ENCODE measurements at places on chromosomes 3 and 15.

- DNase-seq, result no peak
Observed at GRCh38 chr3:58419780-58420507, 13.7 kb downstream of the PDHB start.

GRCh38 chr3:48636149-48636655 lies 941 bp upstream of the SLC26A6 start:
- DNase-seq, result no peak

GRCh38 chr3:103009609-103010008 lies 574.8 kb downstream of the ZPLD1 start:
- no peak for DNase-seq

DNA sequence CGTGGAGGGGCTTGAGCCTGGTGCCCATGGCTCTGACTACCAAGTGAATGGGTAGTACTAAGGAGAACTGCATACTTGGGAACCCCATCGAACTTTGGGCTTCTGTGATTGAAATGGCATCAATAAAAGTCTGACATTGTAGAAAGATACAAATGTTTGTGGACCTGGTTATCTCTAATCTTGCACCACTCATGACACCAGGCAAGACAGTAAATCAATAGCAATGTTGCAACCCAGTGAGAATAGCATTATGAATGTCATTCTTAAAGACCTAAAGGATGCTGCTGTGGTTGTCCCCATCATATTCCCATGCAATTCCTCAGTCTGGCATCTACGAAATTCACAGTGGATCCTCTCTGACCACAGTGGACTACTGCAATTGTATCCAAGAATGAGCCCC lies 233.6 kb upstream of the LYSMD4 start:
- DNase-seq, result no peak

- no peak for DNase-seq
Observed at GRCh38 chr3:56987238-56987895, 73.1 kb upstream of the SPATA12 start.

DNA sequence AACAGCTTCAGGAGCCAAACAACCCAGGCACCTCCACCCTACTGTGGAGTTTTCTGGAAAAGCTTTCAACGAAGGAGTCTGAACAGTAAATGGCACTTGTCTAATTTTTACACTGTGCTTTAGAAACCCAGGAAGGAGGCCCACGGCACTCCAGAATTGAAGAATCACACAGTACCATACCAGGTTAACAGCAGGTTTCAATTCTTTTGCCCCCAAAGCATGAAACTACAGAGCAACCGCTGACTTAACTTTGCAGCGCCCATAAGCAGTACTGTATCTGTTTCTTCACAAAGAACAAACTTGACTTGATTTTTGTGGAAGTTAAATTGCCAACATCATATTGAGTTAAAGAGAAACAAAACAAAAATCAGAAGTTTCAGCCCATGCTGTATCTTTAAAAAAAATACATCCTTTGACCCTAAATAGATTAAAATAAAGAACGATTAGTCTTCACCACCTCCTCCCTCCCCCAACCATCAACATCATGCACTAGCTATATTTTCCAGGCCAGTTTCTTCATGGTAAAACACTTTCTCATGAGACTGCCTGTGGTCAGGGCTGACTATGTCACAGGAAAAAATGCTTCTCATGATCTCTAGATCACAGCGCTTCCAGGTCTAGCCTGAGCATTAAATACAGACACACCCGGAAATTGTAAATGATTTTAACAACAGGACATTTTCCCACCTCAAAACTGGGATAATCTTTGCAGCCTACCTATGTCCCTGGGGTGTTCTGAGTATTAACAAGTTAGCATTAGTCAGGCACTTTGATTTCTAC lies 456.3 kb downstream of the FOXP1 start:
- no peak for DNase-seq

GRCh38 chr3:33146791-33147445 lies 33.1 kb downstream of the CRTAP start:
- DNase-seq, result no peak

DNA sequence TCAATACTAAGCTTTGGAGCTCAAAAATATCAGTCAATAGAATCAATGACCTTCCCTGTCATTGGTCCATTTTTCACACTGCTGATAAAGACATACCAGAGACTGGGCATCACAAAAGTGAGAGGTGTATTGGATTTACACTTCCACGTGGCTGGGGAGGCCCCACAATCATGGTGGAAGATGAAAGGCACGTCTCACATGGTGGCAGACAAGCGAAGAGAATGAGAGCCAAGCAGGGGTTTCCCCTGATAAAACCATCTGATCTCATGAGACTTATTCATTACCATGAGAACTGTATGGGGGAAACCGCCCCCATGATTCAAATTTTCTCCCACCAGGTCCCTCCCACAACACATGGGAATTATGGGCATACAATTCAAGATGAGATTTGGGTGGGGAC lies 81.9 kb downstream of the ANXA2 start:
- DNase-seq, result no peak

DNA sequence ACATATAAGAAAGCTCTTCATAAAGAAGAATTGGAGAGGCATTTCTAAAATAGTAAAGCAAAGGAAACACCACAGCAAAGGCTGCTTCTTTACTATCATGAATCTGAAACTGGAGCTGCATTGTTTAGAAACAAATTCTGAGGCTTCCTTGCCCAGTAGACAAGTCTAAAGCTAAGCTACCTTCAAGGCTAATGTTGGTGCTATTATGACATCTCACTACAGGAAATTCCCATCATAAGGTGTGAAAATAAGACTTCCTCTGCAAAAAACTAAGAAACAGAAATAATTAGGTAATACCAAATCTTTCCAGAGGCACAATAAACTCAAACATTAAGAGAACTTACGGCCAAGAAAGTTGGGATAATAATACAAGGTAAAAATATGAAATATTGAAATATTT lies 89.9 kb upstream of the P3H2 start:
- no peak for DNase-seq

GRCh38 chr15:63967616-63968015 lies 78.7 kb downstream of the DAPK2 start:
- no peak for DNase-seq

DNA sequence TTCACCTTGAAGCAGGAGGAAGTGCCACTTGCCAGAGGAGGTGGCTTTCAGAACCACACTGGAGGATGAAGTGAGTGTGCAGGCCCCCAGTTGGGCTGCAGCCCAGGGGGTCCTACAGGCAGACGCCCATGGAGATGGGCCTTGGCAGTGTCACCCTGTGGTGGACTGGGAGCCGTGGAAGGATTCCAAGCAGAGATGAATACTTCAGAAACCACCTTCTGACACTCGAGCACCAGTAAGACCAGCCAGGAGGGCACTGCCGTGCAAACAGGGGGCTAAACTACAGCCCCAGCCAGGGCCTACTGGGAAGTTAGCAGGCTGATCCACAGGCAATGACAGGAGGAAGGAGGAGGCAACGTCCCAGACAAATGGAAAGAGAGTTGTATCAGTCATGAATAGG lies 55.4 kb downstream of the VGLL4 start:
- no peak for DNase-seq

GRCh38 chr3:172038798-172039435 lies 461 bp upstream of the FNDC3B start:
- DNase-seq, result no peak

DNA sequence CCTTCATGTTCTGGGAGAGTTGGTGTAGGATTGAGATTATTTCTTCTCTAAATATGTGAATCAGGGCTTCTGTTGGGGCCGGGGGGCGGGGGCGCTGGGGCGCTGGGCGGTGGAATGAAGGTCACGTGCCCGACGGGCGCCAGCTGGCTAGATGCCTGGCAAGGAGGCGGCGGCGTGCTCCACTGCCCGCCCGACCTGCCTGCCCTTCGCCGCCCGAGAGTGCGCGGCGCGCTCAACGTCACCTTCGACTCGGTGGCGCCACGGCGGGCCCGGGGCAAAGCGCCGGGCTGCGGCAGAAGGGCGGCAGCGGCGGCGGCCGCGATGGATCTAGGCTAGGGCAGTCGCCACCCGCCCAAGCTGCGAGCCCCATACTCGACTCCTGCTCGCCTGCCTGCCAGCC lies 47.0 kb upstream of the LHFPL4 start:
- peak; percentile 16 for DNase-seq

- DNase-seq, result peak; percentile 72
Observed at GRCh38 chr3:50121072-50122032, 32.6 kb downstream of the RBM5 start.

DNA sequence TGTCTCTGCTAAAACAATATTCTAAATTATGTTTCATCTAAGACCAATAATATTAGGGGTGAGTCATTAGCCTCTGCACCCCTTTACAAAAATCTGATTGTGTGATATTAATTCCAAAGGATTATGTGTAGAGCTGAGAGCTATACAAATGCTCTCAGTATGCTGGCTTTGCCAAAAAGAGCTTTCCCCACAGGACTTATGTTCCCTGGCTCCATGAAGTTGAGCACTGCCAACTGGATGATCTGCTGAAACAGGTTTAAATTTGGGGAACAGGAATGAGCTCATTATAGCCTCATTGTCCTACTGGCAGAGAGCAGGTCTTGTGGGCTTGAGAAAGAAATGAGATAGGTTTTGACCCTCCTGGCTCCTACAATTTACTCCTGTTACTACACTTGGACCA lies 347.8 kb upstream of the LMCD1 start:
- no peak for DNase-seq

GRCh38 chr3:69925506-69925905 lies 74.0 kb upstream of the SAMMSON start:
- DNase-seq, result no peak

DNA sequence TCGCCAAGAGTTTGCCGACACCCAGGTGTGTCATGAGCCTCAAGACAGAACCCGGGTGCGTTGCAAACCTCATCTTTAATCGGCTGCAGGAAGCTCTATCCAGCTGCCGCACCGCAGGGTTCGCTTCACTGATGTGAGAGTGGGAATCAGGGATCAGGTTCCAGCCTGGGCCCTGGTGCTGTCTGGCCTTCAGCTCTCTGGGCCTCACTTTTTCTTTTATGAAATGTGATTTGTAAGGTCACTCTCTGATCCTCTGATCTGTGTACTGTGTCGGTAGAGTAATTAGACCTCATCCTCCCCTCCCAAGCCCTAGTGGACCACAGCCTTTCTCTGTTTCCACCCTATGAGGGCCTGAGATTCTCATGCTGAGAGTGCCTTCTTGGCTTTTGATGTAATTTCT lies 202.8 kb upstream of the UBE2E1 start:
- no peak for DNase-seq

- no peak for DNase-seq
Observed at GRCh38 chr3:159733194-159733860, 255.3 kb upstream of the IL12A start.

DNA sequence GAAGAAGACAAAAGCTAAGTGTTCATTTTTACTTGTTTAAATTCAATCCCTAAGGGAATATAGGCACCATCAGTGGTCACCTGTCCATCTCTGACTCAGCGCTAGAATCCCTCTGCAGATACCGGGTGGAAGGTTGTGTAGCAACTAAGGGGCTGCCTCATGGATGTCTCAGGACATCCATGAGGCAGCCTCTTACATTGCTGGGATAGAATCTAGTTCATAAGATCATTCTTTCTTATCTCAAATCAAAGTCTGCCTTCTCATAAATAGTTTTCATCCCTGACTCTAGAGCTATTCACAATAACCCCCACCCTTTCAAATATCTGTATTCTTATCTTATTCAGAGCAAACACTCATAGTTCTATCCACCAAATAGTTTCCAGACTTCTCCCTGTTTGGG lies 38.1 kb downstream of the HSPBAP1 start:
- no peak for DNase-seq

- DNase-seq, result no peak
Observed at GRCh38 chr15:48646331-48646730, 822 bp upstream of the FBN1 start.

DNA sequence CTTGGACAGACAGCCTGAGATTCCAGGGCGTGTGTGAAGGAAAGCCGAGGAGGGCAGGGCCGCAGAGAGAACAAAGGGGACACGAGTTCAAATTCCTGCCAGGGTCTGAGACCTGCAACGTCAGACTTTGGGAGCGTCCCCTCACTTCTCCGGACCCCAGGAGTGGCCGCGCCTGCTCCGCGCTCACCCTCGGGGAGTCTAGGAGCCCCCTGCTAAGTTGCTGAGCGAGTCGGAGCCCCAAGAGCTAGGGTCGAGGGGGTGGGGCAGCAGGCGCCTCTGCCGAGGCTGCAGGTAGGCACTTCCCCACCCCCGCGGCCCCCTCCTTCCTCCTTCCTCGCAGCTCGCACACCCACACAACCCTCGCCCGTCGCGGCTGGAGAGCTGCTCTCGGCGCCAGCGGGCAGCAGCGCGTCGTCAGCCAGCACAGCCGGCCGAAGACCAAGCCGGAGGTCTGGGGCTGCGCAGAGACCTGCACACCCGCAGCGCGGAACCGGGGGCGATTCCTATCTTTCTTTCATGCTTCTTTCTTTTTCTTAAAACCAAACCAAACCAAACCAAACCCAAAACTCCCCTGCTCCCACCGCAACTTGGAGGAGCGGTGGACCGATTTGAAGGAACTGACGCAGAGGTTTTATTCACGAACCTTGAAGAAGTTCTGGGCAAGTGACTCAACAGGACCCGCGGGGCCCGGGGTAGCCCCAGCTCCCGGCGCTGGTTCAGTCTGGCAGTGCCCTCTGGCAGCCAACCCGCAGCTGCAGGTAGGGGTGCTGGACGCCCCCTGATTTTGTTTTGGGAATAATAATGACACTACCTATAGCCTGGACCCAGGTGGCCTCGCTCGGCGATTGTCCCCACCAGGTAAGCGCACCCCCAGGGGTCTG lies at the start of gene ANKRD34C:
Gene ANKRD34C (plus strand): TSS at position 352 of the 881 bp plus-strand sequence. CDS start 10,563 bp downstream, outside the sequence.
- DNase-seq, result no peak

GRCh38 chr15:63407612-63408011 lies 26.0 kb upstream of the CA12 start:
- DNase-seq, result no peak
